ENCODE measurements at places on chromosomes 12 and 14. TPM values are rescaled to one million over a fixed set of nuclear protein-coding genes. Genes with fewer than 3 reads are reported as not detected.

Gene RPL36AL
- 278 TPM for total RNA-seq

Gene CRIP1
- total RNA-seq: 185 TPM

Gene KRT80
- not detected for total RNA-seq

Gene LRFN5
- total RNA-seq: not detected

Gene SLC22A17
- total RNA-seq: 3.2 TPM

Gene CCDC59
- 84.1 TPM for total RNA-seq

Gene COX8C
- total RNA-seq: not detected

Gene TAS2R8
- total RNA-seq: not detected

Gene ITGB7
- total RNA-seq: 200 TPM

Gene MAP1LC3B2
- total RNA-seq: 0.37 TPM

Gene SLC17A8
- not detected for total RNA-seq

Gene KLHL33
- total RNA-seq: not detected

Gene ARG2
- total RNA-seq: 19.2 TPM

Gene B4GALNT1
- total RNA-seq: 10.8 TPM

Gene ANAPC5
- 135 TPM for total RNA-seq

Gene PRB2
- total RNA-seq: not detected

Gene METTL1
- 64.5 TPM for total RNA-seq

Gene SOCS2
- 37.3 TPM for total RNA-seq

Gene FAM181A
- not detected for total RNA-seq

Gene LALBA
- total RNA-seq: not detected

Gene TSPAN19
- total RNA-seq: not detected

Gene NAV3
- not detected for total RNA-seq

Gene PAX9
- not detected for total RNA-seq

Gene ZFYVE26
- total RNA-seq: 16.2 TPM

Gene NXPH4
- total RNA-seq: 0.82 TPM

Gene TCL1B
- total RNA-seq: not detected

Gene OVCH1
- total RNA-seq: not detected

Gene SYNE3
- 40.1 TPM for total RNA-seq

Gene BATF
- 152 TPM for total RNA-seq

Gene SP1
- total RNA-seq: 67.9 TPM

Gene GALNT8
- total RNA-seq: 1.2 TPM

Gene REM2
- total RNA-seq: 0.28 TPM

Measured in activated T-helper 2 cell treated with anti-CD3 and anti-CD28 coated beads, Interferon-gamma antibody, Interleukin-2, Interleukin-4, amounts not matched to agents 10 μg/mL and 5 μg/mL and 100 μg/mL, durations not matched to agents 14 hours and 24 hours and 36 hours (primary cell).